Stimulated activated CD4-positive, alpha-beta T cell treated with anti-CD3 and anti-CD28 coated beads, Interleukin-2, amount 100 ng/mL, for 4 hours (primary cell): ENCODE measurements at places on chromosomes 3 and 15.

DNA sequence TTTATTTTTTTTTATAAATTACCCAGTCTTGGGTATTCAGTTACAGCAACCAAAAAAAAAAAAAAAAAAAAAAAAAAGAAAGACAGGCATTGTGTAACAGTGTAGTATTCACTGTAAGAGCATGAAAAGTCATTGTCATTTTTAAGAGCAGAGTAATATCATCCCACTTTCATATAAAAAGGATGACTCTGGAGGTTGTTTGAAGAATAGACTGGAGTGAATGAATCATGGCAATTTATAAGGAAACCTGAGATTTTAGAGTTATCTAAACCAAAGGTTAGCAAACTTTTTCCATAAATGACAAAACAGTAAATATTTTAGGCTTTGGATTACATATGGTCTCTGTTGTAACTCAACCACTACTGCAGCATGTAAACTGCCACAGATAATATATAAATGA, 794.9 kb downstream of the NTRK3 start:
- no peak for DNase-seq

- DNase-seq: no peak
Observed at GRCh38 chr3:141275032-141275422, 43.4 kb downstream of the PXYLP1 start.

- DNase-seq: no peak
Observed at GRCh38 chr3:45644063-45644790, 45.0 kb upstream of the SACM1L start.

DNA sequence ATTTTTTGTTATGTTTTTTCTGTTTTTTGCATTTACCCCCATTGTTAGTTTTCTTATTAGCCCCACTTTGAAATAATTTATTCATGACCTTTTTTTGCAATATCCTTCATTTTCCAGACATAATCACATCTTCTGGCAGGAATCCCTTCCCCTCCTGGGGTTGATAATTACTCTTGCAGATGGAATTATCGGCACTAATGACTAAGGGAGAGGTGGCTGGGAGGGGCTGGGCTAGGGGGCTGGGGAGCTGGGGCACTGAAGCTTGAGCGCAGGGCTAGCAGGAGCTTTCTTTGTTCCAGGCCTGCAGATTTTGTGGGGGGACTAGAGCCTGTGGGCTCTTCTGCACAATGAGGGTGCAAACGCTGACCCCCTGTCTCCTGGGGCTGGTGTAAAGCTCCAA, 77.8 kb downstream of the RAB11A start:
- no peak for DNase-seq

GRCh38 chr3:36514171-36514570, 133.9 kb downstream of the STAC start:
- no peak for DNase-seq

GRCh38 chr3:188403404-188403803, 249.4 kb downstream of the LPP start:
- DNase-seq: no peak

- no peak for DNase-seq
Observed at GRCh38 chr15:40691737-40692136, 3.2 kb upstream of the RAD51 start.

- DNase-seq: no peak
Observed at GRCh38 chr3:186283651-186284348, 78.2 kb downstream of the DGKG start.

DNA sequence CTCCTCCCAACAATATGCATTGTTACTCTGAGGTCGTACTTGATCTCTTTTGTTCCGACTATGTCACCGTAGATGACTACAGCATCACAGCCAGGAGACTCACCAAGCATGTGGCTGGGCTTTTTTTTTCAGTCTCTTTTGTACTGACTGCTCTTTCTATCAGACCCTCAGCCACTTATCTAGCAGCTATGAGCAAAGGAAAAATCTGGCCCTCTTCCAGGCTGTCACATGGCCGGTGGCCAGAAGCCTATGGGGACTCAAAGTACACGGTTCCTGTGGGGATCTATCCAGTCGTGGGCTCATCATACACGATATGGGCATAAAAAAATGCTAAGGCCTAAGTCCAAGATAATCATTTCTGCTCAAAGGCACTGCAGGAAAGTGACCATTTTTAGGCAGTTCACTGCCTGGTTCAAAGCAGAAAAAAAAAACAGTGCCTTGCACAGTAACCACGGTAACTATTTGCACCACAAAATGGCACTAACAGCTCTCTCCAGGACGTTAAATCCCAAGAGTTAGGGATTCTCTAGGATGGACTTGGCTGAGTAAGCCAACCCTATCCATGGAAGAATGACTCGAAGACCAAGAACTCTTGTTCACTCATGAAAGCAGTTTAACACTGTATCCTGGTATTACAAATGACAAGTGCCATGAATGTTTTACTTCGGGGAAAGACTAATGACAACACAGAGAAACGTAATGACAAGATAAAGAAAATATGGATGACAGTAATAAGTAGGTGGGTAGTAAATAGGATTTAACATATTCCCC, 50.3 kb downstream of the SHQ1 start:
- no peak for DNase-seq

- no peak for DNase-seq
Observed at GRCh38 chr3:98777801-98778220, 14.7 kb downstream of the ST3GAL6 start.

- DNase-seq: no peak
Observed at GRCh38 chr3:99586701-99587100, 51.7 kb upstream of the COL8A1 start.

DNA sequence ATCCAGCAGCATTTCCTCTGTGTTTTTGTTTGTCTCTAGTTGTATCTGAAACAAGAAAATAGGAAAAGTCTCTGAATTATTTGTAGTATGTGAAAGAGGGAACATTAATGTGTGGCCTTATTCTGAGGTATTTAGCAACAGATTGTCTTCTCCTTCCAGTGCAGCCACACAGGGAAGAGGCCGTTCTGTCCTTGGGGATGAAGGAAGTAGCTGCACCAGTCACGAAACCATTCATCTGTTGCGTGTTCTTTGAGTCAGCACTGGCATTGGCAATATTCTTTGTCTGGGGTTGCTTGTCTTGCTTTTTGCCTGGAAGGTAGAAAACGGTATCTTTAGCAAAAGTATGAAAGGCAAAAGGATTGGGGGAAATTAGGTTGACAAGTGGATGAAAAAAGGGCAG, 91.6 kb downstream of the CDIN1 start:
- no peak for DNase-seq

DNA sequence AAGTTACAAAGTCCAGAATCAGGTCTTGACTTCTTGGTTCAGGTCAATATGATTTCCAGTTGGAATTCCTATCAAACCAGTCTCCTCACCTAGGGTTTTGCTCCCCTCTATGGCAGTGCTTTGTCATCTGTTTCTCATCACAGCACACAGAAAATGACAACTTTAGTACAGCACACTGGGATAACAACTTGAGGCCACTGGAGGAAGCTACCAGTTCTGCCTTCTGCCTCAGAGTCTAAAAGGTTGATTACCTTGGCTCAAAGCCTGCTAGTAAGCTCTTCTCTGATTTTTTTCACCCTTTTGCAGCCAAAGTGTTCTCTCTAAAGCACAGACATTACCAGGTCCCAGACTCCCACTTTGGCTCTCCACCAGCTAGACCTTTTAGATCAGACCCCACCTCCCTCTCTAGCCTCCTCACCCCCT, 24.8 kb upstream of the TRIM59 start:
- DNase-seq: no peak

DNA sequence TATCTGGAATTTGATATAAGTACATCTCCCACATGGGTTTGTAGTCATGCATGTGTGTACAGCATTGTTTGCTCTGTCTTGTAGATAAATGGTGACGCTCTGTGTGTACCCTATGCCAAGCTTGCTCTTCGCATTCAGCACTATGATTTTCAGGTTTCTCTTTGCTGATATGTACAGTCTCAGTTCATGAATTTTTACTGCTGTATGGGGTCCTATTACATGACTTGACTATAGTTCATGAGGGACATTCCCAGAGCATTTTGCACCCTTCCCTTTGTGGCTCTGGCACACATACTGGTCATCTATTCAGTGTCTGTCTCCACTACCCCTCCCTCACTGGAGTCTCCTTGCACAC, 132.7 kb downstream of the EEFSEC start:
- no peak for DNase-seq

DNA sequence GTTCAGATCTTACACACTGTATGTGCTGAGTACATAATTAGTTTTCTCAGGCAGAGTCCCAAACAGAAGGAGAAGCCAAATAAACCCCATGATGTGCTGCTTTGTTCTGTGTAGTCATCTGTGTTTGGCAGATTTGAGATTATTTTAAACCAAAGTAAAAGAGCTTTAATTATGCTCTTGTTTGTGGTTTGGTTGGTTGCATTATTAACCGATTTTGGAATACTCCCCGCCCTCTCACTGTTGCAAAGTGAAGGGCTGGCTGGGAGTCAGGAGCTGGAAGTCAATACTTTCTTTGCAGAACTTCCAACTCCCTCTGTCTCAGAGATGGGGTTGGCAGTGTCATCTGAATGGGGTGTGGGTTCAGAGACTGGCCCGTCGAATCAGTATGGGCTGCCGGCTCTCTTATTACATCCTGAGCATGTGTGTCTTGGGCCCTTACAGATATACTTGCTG, 34.4 kb downstream of the SLCO3A1 start:
- DNase-seq: no peak

DNA sequence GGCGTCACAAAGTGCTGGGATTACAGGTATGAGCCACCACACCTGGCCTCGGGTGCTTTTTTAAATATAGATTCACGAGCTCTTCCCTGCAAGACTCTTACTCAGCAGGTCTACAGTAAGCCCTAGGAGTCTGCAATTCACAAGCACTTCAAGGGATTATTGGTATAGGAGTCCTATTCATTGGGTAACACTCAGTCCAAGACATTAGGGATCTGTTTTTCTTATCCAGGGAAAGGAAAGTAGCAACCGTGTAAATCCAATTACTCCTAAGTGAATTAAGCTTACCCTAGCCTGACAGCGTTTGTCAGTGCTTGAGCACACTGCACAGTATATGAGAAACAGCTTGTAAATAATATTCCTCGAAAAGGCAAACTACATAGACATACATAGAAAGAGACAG, 109.9 kb downstream of the SENP2 start:
- no peak for DNase-seq

GRCh38 chr3:157807280-157807679, 298.9 kb downstream of the SHOX2 start:
- DNase-seq: no peak

DNA sequence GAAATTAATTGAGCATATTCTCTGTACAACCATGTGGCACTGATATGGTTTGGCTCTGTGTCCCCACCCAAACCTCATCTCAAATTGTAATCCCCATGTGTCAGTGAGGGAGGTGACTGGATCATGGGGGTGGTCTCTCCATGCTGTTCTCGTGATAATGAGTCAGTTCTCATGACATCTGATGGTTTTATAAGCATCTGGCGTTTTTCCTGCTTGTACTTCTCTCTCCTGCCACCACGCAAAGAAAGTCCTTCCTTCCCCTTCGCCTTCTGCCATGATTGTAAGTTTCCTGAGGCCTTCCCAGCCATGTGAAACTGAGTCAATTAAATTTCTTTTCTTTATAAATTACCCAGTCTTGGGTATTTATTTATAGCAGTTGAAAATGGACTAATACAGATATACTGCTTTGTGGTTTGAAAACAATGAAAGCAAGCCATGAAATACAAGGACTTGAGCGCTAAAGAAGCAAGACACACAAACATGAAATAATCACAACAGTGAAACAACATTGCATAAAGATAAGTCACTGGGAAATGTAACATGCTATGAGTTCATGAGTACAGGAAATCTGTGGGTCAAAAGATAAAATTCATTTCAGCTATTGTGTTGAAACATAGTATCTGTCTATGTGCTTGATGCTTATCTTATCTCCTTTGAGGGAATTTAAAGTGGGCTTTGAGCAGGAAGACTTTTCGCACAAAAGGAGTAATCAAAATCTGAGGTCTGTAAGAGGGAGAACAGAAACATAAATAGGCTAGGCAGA, 288.7 kb downstream of the GBE1 start:
- DNase-seq: no peak

DNA sequence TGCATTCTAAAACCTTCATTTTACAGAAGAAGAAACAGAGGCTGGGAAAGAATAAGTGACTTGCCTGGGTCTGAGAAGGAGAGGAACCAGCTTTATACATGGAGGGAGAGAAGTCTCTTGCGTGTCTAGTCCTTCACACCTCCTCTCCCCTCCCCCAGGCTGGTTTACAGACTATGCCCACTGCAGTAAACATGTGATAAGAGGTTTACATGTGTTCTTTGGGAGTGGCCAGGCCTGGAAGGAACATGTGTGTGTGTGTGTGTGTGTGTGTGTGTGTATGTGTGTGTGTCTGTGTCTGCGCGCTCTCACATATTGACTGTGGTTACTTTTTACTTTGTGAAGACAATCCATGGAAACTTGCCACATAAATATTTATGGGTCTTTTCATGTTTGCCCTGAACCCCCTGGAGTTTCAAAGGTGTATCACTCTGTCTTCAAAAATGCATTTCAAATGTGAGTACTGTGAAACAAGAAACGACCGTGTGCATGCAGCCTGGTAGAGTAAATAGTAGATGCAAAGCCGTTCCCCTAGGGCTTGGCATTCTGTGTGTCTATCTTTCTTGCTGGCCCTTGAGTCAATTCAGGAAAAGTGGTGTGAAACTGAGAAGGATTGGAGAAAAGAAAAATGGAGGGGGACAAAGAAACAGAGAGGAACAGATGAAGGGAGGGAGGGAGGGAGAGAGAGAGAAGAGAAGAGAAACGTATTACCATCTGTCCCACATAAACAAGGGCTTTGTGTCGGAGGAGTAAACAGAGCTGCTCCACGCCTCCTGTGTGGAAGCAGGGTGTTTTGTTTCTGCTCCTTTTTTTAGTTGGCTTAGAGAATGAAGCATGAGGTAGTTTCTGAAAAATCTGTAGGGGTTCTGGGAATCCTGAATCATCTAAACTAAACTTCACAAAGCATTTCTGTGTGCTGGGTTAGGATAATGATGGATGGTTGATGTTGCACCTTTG, 51.7 kb downstream of the CLDN11 start:
- DNase-seq: no peak

- DNase-seq: no peak
Observed at GRCh38 chr3:42713747-42714146, 11.1 kb upstream of the HHATL start.

- DNase-seq: no peak
Observed at GRCh38 chr3:186511245-186511644, 32.9 kb downstream of the CRYGS start.

- no peak for DNase-seq
Observed at GRCh38 chr3:193261970-193262369, 20.9 kb downstream of the PLAAT1 start.

- no peak for DNase-seq
Observed at GRCh38 chr15:99473981-99474906, 91.5 kb upstream of the MEF2A start.

DNA sequence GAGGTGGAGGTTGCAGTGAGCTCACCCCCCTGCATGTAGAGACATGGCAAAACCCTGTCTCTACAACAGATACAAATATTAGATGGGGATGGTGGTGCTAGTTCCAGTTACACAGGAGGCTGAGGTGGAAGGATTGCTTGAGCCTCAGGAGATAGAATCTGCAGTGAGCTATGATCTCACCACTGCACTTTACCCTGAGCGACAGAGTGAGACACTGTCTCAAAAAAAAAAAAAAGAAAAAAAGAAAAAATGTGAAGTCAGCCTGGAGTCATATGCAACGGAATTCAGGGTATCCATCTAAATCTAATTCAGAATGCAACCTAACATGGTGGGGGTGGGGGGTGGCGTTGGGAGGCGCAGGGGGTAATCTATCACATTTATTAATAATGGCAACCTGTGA, 37.1 kb upstream of the NR2F2 start:
- no peak for DNase-seq

GRCh38 chr15:101702077-101702476, 22.2 kb downstream of the TARS3 start:
- DNase-seq: no peak

- no peak for DNase-seq
Observed at GRCh38 chr15:35657679-35658311, 111.8 kb upstream of the DPH6 start.
